H1 (cell line): ENCODE measurements at places on chromosomes 7 and 10. TPM values are rescaled to one million over a fixed set of nuclear protein-coding genes. Genes with fewer than 3 reads are reported as not detected.

The WBP1L gene
- total RNA-seq, result 26.2 and 26.6 TPM in 2 replicates

The PCLO gene
- 3.2 and 3.7 TPM in 2 replicates for total RNA-seq

The TBXAS1 gene
- total RNA-seq, result 1.1 and 2.1 TPM in 2 replicates

The HOXA9 gene
- total RNA-seq, result not detected in 2 replicates

The CPED1 gene
- total RNA-seq, result 0.25 and 0.39 TPM in 2 replicates

The PLAU gene
- 23.8 and 26.1 TPM in 2 replicates for total RNA-seq

The PPP1R3C gene
- total RNA-seq, result 1.3 and 1.7 TPM in 2 replicates

The CALD1 gene
- 170 and 177 TPM in 2 replicates for total RNA-seq

The HOXA11 gene
- not detected in 2 replicates for total RNA-seq

The C10orf67 gene
- total RNA-seq, result 0.11 TPM in 1 of 2 replicates, not detected in the other

The CYP2C8 gene
- total RNA-seq, result 0.32 TPM in 1 of 2 replicates, not detected in the other

The HYAL4 gene
- not detected in 2 replicates for total RNA-seq

The TRPV5 gene
- total RNA-seq, result not detected in 2 replicates

The RET gene
- total RNA-seq, result 8.4 TPM in 2 replicates

The UNCX gene
- not detected in 2 replicates for total RNA-seq

The STOX1 gene
- 2.5 and 2.6 TPM in 2 replicates for total RNA-seq

The CRTAC1 gene
- total RNA-seq, result 0.91 and 1.1 TPM in 2 replicates

The C7orf57 gene
- 0.27 and 0.56 TPM in 2 replicates for total RNA-seq

The ZNF736 gene
- not detected in 2 replicates for total RNA-seq

The GJD4 gene
- not detected in 2 replicates for total RNA-seq

The DOCK4 gene
- 23.6 and 26.9 TPM in 2 replicates for total RNA-seq

The CHN2 gene
- 4.8 and 5.6 TPM in 2 replicates for total RNA-seq

The MYH16 gene
- not detected in 2 replicates for total RNA-seq

The USP6NL gene
- total RNA-seq, result 27.6 and 28.8 TPM in 2 replicates

The SUN3 gene
- not detected in 2 replicates for total RNA-seq

The CCDC146 gene
- total RNA-seq, result 0.63 and 2.4 TPM in 2 replicates
